ENCODE measurements at places on chromosomes 3 and 15.

DNA sequence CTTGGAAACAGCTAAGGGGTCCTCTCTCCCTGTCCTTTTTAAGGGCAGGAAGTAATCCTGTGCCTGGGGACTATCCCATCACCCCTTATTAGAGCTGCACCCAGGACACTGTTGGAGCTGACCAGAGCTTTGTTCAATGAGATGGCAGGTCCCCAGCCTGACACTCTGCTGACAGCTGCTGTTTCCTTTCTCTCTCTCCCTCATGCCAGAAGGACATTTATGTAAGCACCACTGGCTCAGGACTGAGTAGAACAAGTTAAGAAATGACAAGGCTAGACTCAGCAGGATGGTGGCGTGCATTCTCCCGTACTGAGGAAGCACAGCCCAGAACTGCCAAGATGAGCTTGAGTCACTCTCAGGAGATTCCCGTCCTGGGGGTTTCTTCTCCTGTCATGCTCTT is 17.3 kb downstream of the GJD2 start:
- DNase-seq, result no peak

GRCh38 chr3:148763156-148763680 is 64.4 kb upstream of the CPB1 start:
- no peak for DNase-seq

DNA sequence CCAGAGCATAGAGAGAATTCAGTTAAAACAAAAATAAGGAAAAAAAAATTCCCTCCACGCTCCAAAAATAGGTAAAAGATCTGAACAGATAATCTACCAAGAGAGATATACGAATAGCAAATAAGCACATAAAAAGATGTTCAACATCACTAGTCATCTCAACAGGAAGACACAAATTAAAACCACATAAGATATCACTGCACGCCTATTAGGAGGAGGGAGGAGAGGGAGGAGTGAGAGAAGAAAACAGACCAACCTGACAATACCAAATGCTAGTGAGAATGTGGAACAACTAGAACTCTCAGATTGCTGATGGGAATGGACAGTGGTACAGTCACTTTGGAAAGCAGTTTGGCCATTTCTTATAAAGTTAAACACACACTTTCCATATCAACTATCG is 212.5 kb downstream of the FMN1 start:
- DNase-seq, result no peak

- no peak for DNase-seq
Observed at GRCh38 chr3:116405231-116405630, 40.1 kb downstream of the LSAMP start.

DNA sequence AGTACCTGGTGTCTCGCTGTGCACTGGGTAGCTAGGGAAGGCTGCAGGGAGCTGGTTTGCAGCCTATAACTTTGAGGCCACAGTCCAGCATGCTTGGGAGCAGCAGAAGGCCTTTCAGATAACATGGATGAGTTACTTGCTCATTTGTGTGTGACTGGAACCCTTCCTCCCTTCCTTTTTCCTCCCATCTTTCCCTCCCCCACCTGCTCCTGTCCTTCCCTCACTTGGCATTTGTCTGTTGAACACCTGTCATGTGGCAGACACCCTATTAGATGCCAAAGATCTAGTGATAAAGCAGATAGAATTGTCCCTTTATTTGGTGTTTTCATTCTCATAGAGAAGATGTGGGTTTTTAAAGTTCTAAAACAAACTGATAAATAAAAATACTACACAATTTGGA is 71.6 kb downstream of the LRTM1 start:
- no peak for DNase-seq

DNA sequence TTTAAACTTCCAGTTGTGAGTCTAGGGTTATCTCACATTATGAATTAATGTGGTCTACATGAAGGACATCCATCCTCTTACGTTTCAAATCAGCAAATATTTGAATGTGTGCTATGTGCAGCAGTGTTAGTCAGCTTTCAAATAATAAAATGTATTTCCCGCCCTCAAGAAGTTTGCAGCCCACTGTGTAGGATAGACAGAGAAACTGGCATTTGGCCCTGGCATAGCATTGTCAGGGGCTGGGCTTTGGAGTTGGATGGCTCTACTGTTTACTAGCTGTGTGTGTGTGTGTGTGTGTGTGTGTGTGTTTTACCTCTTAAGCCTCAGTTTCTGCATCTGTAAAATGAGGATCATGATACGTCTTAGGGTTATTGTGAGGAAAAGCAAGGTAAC is 400.5 kb upstream of the C2CD4B start:
- no peak for DNase-seq

- no peak for DNase-seq
Observed at GRCh38 chr3:18880691-18881090, 267.6 kb upstream of the KCNH8 start.

DNA sequence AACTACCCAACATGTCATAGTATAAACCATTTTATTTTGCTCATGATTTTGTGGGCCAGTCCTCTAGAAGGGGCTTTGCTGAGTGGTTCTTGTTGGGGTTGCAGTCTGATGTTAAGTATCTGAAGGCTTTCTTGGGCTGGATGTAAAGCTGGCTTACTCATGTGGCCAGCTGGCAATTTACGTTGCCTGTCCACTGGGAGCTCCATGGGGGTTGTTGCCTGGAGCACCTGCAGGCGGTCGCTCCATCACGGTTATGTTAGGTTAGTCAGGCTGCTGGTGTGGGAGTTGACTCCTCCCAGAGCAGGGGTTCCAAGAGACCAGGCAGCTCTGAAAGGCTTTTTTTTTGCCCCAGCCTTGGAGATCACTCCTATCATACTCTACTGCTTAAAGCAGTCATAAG is 98.1 kb downstream of the NR1D2 start:
- no peak for DNase-seq

DNA sequence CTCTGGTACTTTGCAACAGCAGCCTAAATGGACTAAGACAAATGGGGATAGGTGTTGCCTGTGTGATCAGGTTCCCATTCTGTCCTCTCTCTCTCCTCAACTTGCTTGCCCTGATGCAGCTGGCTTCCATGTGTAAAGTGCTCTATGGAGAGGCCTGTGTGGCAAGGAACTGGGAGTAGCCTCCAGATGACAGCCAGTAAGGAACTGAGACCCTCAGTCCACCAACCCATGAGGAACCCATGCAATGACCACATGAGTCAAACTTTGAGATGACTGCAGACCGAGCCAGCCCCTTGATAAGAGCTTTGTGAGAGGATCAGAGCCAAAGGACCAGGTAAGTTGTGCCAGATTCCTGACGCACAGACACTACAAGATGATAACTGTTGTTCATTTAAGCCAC is 74.6 kb upstream of the ADPGK start:
- no peak for DNase-seq

DNA sequence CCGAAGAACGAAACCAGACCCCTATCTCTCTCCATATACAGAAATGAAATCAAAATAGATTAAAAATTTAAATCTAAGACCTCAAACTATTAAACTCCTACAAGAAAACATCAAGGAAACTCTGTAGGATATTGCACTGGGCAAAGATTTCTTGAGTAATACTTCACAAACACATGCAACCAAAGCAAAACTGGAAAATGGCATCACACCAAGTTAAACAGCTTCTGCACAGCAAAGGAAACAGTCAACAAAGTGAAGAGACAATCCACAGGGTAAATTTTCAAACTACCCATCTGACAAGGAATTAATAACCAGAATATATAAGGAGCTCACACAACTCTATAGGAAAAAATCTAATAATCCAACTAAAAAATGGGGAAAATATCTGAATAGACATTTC is 29.4 kb downstream of the CCK start:
- DNase-seq, result no peak

- DNase-seq, result no peak
Observed at GRCh38 chr3:7568526-7569184, 707.7 kb downstream of the GRM7 start.

GRCh38 chr3:37793889-37794591 is 67.6 kb upstream of the CTDSPL start:
- DNase-seq, result no peak

GRCh38 chr15:56839099-56839498 is 79.3 kb upstream of the TCF12 start:
- DNase-seq, result no peak

All from stimulated activated CD4-positive, alpha-beta T cell treated with anti-CD3 and anti-CD28 coated beads, Interleukin-15, amount 100 ng/mL, for 48 hours (primary cell).